ENCODE measurements at places on chromosomes 13 and 19.

GRCh38 chr13:94352057-94352456 lies 127.4 kb downstream of the DCT start:
- peak; percentile 22 for DNase-seq

DNA sequence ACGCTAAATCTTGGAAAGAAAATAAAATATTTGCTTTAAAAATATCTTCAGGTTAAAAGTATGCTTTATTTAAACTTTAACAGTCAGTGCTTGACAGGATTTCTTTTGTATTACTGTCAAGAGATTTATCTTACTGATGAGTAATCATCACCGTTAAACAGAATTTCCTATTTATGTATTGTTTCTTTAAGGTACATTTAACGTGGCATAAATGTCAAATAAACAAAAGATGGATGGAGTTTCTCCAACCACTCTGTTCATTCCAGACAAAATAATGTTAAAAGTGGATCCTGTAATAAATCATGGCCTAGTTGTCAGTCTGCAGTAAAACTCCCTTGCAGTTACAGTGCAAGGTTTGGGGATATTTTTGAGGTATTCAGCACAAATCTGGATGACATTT lies 298.3 kb downstream of the DIAPH3 start:
- no peak for DNase-seq

DNA sequence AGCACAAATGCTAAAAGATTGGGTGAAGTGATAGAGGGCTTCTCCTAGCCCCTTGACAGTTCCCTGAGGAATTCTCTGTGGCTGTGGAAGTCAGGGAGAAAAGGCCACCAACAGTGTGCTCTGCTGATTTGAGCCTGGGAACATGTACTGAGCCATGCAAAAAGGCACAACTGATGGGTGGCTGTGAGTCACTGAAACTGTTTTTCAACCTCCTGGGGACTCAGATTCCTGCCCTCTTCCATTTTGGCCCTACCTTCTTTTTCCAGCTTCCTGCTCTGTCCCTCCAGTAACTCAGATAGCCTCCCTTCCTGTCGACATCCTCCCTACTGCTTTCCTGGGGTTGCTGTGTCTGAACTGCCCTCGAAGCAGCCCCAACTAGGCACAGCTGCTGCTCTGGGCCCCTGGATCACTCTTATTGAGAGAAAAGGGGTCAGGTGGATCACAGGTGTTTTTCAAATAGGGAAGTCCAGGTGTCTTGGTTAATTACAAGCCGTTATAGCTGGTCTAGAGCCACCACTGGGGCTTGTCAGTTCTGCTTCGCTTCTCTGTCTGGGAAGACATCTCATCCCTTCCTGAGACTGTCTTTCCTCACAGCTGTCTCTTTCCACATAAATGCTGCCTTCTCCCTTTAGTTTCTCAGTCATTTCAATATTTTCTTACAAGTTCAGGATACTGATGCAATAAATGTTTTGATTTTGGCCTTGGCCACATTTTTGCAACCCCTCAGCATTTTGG lies 13.7 kb downstream of the FAM124A start:
- DNase-seq: peak; percentile 5

GRCh38 chr19:45815481-45816216 lies 541 bp upstream of the RSPH6A start:
- no peak for DNase-seq

- DNase-seq: peak; percentile 64
These were observed 53.8 kb downstream of the ESD start for GRCh38 chr13:46743191-46743590.

- DNase-seq: no peak
These were observed 21.7 kb downstream of the ZNF45 start for GRCh38 chr19:43913383-43913782.

GRCh38 chr19:3146677-3147100 lies 10.9 kb downstream of the GNA15 start:
- no peak for DNase-seq

- no peak for DNase-seq
These were observed 70.8 kb downstream of the LNX2 start for GRCh38 chr13:27549406-27549981.

DNA sequence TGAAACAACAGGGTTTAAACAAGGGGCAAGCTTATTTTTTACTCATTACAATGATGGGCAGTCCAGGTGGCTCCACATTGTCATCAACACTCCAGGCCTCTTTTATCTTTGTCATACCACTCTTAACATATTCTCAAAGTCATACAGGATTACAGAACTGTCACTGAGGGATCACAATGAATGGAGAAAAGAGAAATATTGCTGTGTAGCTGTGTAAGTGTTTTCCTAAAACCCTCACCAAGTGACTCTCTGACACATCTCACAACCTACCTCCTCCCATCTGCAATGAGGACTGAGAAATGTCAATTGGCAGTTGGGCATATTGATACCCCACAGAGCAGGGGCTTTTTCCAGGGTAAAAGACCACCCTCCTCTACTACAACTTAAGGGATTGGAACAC lies 562.1 kb downstream of the TBC1D4 start:
- no peak for DNase-seq

DNA sequence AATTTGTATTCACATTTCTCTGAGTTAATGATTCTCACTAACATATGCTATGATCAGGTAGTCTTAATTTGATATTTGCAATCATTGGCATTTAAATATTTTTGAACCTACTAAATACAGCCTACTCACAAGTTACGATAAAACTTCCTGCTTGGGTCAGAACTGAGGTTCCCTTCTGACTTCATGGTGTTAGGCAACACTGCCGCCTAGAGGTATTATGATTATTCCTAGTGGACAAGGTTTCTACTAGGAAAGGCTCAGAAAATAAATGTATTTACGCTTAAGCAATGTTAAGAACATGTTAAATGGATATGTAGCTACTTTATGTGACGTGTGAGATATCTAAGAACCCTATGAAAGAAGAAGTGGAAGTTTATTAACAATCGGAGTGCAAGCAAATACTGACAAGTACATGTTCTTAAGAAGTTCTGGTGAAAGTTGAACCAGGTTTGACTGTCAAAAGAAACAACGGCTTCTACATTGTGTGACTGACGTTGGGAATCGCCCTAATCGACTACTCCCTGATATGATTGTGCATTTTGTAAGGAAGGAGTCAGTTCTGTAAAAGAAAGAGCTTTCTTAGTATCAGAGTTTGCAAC lies 1395.8 kb downstream of the SLITRK5 start:
- peak; percentile 23 for DNase-seq

DNA sequence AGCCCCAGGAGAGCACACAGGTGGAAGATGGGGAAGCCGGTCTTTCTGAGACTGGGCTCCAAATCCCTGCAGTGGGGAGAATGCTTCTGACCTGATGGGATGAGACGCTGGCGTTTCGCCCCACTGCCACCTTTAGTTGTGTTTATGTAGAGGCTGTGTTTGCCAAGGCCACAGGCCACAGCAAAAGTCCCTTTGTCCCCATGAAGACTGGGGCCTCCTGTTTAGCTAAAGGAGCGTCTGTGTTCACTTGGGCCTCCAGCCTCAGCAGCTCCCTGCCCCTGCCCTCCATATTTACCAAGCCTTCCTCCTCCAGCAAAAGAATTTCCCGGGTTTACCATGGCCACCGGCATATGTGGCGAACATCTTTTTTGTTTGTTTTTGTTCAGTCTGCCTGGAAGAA lies 10.4 kb upstream of the KLK14 start:
- no peak for DNase-seq

GRCh38 chr13:33931397-33932311 lies 113.7 kb downstream of the RFC3 start:
- peak; percentile 62 for DNase-seq

DNA sequence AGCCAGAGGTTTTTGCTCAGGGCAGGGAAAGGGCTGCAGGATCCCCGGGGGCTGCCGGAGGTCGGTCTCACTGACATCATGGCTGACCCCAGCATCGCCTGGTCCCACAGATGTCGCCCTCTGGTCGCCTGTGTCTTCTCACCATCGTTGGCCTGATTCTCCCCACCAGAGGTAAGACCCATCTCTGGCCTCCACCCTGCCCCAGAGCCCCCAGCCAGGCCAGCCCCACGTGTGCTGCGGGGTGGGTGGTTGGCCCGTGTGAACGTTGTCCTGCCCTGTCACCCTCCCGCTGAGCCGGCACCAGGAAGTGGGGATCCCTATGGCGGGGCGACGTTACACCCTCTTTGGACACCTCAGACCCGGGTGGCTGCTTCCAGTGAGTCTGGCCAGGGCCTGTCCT lies 906 bp downstream of the FXYD5 start:
- DNase-seq: no peak

GRCh38 chr13:74040200-74040599 lies 94.0 kb downstream of the KLF12 start:
- peak; percentile 40 for DNase-seq

DNA sequence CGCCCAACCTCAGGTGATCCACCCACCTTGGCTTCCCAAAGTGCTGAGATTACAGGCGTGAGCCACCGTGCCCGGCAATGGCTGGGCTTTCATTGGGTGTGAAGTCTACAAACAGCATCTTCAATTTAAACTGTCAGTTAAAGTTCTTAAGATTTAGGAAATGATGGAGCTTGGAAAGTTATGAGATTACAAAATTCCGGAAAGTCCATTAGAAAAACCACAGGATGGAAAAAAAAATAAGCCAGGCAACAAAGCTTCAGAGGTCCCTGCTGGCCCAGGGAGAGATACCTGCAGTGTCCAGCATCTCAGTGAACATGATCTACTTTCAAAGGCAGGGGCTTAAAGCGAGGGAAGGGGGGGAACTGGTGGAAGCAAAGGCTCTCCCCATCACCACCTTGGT lies 4.6 kb upstream of the ZNF587B start:
- DNase-seq: no peak

DNA sequence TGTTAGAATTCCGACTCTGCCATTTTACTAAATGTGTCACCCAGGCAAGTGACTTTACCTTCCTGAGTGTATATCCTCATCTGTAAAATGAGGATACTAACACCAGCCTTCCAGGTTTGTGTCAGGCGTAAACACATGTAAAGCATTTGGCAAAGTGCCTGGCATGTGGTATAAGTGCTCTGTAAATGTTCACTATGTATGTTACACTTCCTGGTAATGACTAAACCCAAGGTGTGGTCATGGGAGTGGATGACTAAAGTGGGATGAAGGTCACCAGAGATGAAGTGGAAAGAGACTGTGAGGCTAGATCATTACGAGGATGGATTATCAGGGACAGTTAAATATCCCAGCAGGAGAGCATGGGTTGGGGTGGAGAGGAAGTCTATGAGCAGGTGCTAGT lies 25.6 kb downstream of the DEDD2 start:
- peak; percentile 41 for DNase-seq

- no peak for DNase-seq
These were observed 103.1 kb downstream of the TRPC4 start for GRCh38 chr13:37766502-37766901.

- DNase-seq: peak; percentile 70
These were observed 11.6 kb downstream of the PARP4 start for GRCh38 chr13:24500977-24501376.

- DNase-seq: no peak
These were observed 50.0 kb downstream of the STARD13 start for GRCh38 chr13:33235564-33235963.

DNA sequence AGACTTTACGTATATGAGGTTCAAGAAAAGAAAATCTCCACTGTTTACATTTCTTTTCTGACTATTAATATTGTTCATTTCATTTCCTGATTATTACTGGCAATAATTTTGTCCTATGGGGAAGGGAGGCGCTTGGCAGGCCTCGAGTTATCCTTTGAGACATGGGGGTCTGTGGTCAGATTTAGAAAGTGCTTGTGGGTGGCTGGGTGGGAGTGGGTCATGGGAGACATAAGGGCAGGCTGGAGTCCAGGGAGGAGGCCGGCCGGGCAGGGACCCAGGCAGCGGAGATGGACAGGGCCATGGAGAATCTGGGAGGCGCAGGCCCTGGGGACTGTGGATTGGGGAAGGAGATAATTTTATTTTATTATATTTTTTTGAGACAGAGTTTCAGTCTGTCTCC lies 40.1 kb downstream of the LTBP4 start:
- DNase-seq: no peak

DNA sequence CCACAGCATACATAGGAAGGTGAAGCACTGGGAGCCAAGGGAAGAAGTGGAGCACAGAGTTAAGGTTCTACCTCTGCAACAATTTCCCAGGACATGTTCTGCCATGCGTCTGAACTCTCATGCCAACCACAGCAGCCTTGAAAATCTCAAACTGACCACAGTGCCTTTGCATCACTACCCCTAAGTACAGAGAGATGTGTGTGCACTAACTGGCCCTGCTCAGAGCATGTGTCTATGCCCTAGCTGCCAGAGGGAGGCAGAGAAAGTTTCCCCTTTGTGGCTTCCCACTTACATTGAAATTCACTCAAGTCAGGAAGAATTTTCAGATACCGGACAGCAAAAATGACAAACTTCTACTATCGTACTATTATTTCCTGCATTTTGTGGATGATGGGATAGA lies 26.8 kb upstream of the WDFY2 start:
- no peak for DNase-seq

DNA sequence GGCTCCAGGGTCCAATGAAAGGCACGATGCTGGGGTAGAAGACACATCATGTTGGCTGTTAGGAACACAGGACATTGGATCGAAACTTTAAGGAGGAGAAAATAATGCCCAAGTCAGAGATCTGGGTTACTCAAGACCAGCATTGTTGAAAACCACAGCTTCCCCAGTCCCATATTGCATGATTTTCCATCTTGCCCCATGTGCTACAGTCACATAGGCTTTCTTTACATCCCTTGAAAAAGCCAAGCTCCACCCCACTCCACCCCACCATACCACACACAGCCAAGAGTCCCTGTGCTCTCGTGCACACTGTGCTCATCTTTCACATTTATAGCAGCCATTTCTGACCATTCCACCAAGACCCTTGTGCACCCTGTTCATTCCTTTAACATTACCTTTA lies 636.2 kb downstream of the DIAPH3 start:
- DNase-seq: no peak

- no peak for DNase-seq
These were observed 4.6 kb upstream of the UBL3 start for GRCh38 chr13:29855009-29855408.

- no peak for DNase-seq
These were observed 10.0 kb downstream of the VASP start for GRCh38 chr19:45517238-45517637.

DNA sequence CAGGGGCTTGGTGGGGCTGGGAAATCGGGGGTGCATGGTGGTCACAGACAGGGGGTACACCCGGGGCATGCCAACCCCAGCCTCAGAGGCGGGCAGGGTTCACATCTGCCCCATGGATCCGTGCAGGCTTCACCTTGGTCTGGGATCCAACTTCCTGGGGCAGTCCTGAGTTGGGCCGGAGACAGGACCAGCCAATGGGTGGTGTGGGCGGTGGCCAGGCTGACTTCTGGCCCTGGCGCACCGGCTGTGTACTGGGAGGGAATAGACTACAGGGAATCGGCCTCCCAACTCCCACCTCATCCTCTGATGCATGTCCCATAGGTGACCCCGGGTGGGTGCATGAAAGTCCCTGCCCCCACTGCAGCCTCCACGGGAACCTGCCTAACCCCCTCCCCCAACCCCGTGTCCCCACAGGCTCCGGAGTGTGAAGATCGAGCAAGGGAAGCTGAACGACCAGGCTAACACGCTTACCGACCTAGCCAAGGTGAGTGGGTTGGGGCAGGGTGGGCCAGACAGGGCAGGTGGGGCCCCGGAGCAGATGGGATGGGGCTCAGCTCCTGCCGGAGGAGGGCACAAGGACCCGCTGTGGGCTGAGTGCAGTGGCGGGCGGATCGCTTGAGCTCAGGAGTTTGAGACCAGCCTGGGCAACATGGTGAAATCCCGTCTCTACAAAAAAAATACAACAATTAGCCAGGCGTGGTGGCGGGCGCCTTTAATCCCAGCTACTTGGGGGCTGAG lies 14.7 kb upstream of the ARRDC2 start:
- no peak for DNase-seq

Measured in fibroblast of skin of scalp (primary cell).